ENCODE measurements at places on chromosomes 3 and 15.

DNA sequence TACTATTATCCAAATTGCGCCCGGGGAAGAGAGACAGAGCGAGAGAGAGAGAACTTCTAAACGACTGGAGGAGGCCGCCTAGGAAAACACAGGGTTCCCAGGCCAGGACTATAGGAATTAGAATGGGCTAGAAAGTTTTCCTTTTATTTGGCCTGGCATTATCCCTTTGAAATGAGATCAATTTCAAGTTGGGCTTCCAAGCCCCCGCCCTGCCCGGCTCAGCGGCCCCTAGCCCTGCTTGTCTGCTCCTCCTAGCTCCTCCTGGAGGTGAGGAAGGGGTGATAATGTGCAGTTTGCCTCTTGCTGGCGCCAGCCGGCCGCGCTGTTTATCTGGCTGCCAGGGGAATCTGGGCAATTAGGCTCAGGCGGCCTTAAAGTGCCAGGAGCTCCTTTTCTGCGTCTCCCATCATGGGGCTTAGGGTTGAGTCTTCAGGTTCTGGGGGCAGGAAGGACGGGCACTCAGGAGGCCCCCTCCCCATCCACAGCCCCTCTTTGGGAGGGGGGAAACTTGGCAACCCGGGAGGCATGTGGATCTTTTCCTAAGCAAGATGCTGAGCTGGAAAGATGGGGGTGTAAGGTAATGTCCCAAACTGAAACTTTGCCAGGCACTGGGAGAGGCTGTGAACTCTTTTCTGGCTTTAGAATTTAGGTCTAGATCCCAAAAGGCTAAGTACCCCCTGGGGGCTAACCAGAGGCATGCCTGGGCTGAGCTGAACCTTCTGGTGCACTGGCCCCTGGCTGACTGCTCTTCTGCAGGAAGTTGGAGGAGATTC is 5.5 kb downstream of the SMAD6 start:
- DNase-seq: no peak

DNA sequence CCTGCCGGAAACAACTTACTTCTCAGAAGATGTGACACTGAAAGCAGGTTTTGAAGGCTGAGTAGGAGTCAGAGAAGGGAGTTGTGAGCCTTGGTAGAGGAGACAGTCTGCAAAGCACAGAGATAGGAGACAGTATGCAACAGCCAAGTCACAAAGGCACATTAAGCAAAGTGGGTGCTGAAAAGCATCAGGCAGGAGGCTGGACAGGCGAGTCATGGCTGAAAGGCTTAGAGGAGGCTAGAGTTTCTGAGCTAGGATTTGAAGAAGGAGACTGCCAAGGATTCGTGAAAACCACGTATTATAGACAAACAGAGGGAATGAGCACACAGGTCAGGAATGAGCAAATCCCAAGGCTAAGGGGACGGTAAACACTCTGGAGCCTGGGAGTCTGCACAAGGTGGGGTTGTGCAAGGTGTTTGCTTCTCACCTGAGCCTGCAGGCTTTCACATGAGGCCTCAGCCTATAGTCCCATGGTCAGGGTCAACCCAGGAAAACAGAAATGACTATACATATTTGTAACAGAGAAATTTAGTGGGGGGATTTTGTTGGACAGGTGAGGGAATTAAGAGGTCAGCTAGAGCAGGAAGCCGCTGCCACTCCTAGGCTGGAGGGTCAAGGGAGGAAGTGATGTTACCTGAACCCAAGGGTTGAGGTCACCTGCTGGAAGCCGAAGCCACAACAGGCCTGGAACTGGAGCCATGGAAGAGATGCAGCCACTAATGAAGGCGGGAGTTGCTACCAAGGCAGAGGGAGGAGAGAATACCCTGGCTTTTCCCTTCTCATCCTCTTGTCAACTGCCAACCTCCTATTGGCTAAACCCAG is 23.1 kb upstream of the TRIM71 start:
- no peak for DNase-seq

DNA sequence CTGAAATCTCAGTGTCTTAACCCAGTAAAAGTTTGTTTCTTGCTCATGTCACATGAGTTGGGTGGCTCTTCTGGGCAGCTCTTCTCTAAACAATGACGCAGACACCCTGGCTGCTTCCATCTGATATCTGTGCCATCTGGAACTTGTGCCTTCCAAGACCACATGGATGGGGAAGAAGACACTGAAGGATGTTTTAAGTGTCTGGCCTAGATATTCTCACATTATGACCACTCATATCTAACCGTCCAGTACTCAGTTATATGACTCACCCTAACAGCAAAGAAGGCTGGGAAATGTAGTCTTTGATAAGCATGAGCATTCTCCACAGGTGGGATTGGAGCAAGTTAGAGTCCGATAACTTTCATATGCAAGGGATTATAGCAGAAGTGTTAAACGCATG is 66.4 kb downstream of the RYR3 start:
- DNase-seq: no peak

DNA sequence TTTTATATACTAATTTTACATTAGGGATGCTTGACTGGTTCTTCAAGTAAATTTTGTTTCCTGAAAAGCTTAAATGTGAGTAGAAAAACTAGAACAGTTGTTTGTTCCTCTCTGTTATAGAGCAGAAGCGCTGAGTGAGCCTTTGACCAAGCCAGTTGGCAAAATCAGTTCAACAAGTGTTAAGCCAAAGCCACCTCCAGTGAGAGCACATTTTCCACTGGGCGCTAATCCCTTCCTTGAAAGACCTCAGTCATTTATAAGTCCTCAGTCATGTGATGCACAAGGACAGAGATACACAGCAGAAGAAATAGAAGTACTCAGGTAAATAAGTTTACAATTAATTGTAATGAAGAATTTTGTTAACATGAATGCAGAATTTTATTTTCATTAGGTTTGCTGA is 14.6 kb downstream of the CAPN7 start:
- DNase-seq: no peak

DNA sequence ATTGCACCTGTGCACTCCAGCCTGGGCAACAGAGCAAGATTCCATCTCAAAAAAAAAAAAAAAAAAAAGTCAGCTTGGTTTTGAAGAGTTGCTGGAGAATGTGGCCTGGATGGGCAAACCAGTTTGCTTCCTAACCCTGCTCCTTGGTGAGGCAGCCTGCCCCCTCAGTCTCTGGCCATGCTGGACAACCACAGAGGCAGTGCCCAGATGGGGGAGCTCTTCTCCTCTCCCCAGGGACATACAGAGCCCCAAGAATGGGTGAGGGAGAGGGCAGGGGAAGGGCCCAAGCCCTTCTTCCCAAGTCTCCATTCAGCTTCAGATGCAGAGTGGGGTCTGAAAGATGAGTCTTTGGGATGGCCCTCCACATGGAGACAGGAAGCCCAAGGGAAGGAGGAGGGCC is 27.9 kb downstream of the CD276 start:
- no peak for DNase-seq

DNA sequence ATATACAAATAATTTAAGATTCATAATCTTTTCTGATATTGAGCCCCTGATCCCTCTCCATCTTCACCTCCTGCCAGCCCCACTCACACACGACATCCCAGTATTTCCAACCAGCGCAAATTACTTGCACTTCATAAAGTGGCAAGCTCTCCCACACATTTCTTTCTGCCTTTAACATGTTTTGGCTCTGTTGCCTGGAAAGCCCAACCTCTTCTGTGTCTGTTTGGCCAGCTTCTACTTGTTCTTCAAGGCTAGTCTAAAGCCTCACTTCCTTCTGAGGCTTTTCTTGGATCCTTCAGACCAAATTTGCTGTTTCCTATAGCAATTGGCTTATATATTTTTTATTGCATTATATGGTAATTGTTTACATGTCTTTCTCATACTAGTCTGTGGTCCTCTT is 5.1 kb upstream of the TM6SF1 start:
- no peak for DNase-seq

DNA sequence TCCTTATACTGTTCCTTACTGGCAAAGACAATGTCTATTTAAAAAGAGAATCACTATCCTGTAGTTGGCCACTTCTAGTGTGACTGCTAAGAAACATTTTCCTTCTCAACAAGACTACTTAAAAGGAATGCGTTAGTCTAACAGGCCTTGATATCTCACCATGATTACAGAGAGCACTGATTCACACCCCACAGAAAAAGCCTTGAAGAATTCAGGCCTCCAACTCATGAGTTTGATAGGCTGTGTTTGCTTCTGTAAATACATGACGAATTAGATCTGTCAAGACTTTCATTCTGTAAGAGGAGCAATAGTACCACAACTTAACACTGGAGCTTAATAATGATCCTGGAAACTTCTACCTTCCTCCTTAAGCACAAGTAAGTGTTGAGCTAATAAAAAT is 432.8 kb upstream of the NR2F2 start:
- DNase-seq: no peak

DNA sequence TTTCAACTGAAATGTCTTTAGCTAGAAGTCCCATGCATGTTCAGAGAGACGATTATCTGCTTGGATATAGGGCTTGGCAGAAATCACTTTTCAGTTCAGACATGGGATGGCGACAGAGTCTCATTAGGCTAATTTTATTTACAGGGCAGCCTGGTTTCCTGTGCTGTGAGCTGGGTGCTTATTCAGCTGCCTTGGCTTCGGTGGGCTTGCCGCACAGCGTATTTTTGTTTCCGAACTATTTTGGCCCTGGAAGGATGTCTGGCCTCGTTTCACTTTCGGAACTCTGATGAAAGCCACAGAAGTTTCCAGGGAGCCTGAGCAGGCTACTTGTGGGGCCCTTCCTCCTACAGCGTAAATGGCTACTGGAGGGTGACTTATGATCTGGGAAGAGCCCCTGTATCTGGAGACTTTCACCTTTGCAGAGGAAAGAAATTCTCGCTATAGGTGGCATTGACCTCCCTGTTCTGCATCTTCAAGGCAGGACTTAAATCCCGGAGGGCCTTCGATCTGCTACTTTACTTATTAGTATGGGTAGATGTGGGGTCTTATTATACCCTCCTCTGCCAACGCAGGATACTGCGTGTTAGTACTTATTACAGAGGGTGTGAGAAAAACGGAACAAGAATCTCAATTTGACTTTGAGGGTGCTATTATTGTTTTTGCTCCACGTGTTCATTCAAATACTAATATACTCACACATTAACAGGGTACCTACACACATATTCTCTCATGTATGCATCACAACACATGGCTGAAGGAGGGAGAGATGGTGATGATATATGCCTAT is 364.0 kb upstream of the RBMS3 start:
- no peak for DNase-seq

All from stimulated activated CD4-positive, alpha-beta T cell treated with anti-CD3 and anti-CD28 coated beads, Interleukin-12 subunit alpha, Interleukin-12 subunit beta, amount 100 ng/mL, for 48 hours (primary cell).